ENCODE measurements at places on chromosomes 12 and 14.

DNA sequence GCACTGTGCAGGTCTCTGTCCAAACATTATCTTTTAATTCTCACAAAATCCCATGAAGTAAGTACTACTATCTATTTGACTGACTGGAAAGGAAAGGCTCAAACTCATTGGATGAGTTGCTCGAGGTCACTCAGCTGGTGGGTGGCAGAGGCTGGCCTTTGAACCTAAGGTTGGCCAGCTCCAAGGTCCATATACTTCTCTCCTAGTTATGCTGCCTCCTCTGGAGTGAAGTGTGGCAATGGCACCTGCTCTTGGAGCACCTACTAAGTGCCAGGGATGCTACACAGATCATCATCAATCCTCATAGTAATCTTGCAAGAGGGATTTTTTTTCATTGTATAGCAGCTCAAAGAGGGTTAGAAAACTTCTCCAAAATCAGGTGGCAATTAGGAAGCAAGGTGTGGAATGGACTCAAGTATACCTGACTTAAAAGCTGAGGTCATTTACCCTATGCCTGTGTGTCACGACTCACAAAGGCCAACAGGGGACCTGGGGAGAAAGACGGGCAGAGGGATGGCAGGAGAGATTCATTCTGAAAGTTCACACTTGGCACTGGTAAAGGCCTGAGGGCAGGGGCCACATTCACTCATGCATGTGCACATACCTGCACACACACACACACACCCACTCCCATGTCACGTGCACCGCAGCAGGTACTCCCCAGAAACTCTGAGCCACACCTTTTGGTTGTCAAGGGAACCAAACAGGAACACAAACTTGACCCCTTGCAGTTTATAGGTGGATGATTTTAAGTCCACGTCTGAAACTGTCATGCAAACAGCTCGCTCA lies 146.4 kb downstream of the FOXN3 start:
- DNase-seq = no peak

DNA sequence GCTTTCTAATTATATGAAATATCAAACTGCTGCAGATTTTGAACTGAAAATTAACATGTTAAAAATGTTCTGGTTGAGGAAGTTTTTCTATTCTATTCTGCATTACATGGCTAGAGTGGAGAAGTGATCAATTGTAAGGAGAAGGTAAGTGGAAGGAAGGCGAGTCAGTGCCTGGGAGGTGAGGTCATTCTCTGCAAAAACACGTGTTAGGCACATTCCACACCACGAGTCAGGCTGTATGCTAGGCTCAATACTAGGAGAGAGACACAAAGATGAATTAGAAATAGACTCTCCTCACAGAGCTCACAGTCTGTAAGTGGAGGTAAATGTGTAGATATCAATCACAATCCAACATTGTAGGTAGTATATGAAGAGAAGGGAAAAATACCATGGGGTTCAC lies 194.1 kb downstream of the NOVA1 start:
- DNase-seq = no peak

DNA sequence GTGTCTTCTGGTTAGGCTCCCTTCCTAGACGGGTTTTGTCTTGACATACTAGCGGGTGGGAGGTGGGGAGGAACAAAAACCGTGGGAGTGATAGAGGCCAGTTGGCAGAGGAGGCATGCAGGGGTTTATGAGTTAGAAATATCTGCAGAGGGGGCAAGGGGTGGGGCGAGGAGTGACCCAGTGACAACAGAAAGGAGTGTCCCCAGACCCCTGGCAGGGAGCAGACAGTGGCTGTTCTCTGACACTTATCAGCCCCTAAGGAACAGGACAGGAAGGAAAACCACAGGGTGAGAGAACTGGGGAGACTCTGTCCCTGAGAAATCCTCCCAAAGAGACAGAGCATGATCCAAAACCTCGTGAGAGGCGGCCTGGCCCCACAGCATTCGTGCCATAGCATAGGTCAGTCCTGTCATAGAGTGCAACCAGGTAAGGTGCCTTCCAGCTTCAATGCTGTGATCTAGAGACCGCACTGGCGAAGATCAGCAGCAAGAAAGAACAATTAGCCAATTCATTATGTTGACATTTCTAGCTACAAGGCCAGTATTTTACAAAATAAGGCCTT lies 141.4 kb downstream of the CRADD start:
- no peak for DNase-seq

GRCh38 chr12:12357719-12358461 lies 1.0 kb downstream of the BORCS5 start:
- peak; percentile 21 for DNase-seq

GRCh38 chr12:50580436-50580835 lies 75.7 kb downstream of the DIP2B start:
- DNase-seq = no peak

DNA sequence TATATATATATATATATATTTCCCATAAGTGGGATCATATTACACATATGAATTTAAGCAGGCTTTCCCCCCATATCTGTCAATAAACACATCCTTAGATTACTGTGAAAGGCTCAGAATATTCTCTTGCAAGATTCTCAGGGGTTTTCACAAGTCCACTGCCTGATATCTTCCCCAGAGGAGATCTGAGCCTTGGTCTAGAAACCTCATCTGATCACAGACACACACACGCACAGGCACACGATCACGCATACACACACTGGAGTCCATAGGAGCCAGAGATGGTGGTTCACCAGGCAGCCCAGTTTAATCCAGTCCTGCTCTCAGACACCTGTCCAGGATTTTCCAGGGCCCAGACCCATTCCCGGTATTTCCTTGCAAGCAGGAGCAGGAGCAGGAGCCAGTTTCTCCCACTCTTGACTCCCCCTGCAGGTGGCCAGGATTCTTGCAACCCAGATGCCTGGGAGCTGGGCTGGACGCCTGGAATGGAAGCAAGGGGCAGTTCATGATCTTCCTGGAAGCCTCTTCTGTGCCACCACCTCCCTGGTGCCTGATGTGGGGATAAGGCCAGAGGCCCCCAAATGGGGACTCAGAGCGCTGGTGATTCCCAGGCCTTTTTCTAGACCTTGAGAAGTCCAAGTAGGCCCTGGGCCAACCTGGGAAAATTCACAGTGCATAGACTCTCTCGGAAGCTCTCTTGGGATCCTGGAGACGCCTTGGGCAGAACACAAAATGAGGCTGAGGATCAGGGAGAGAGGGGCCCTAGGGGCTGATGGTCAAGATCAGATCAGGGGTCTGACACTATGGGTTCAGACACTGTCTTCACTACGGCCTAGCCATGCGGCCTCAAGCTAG lies 16.5 kb upstream of the KRT78 start:
- peak; percentile 26 for DNase-seq

- DNase-seq = no peak
These were observed 97.9 kb upstream of the ATF1 start for GRCh38 chr12:50666023-50666422.

DNA sequence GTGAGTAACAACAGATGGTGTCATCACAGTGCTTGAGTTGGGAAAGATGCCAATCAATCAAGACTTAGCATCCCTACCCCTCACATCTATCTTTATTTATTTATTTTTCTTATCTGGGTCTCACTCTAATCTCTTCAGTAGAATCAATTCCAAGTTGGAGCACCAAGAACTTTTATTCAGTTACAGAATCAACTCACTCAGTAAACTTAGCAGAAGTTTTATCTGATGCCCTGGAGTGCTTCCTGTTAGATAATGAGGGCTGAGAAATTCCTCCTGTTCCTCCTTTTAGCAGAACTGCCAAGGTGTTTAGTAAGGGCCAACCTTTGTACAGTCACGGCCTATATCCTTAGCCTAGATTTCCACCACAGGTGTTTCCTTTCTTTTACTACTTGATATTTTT lies 11.3 kb upstream of the SLC5A8 start:
- no peak for DNase-seq

DNA sequence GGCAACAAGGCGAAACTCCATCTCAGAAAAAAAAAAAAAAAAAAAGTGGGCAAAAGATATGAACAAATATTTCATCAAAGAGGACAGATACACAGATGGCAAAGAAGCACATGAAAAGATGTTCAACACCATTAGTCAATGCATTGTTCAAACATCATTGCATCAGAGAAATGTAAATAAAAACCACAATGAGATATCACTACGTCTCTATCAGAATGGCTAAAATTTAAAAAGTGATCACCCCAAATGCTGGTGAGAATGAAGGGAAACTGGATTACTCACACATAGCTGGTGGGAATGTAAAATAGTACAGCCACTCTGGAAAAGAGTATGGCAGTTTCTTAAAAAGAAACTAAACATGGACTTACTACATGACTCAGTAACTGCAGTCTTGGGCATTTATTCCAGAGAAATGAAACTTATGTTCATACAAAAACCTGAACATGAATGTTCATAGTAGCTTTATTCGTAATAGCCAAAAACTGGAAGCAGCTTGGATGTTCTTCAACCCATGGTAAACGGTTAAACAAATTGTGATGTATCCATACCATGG lies 3.6 kb downstream of the L2HGDH start:
- no peak for DNase-seq

- DNase-seq = no peak
These were observed 158.0 kb downstream of the EPS8 start for GRCh38 chr12:15631007-15631715.

- peak; percentile 24 for DNase-seq
These were observed 97.5 kb downstream of the CRACR2A start for GRCh38 chr12:3655328-3655900.

GRCh38 chr14:103074729-103075367 lies 9.2 kb upstream of the LBHD2 start:
- DNase-seq = peak; percentile 18

DNA sequence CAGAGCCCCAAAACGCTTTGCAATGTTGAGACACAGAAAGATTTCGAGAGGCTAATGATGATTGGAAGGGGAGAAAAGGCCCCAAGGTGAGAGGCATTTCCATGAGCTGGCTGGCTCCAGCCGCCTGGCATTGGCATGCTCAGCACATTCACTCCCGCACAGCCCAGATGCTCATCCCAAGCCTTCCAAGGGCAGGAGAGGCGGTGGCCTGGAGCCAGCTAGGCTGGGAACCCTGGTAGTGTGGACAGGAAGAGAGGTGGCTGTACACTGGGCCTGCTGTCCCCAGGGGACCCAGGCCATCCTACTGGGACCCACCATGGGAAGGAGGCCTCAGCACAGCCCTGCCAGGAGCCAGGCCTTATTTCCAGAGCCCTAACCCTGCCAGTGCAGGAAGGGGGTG lies 72.2 kb downstream of the SPTB start:
- DNase-seq = no peak

DNA sequence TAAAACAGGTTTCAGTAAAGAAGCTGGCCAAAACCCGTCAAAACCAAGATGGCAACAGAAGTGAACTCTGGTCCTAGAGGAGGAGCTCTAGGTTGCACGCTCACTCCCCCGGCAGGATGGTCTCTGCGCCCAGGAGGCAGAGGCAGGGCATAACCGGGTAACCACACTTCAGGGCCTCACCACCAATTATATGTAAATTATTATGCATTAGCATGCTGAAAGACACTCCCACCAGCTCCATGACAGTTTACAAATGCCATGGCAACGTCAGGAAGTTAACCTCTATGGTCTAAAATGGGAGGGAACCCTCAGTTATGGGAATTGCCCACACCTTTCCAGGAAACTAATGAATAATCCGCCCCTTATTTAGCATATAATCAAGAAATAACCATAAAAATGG lies 20.1 kb upstream of the SLC6A12 start:
- no peak for DNase-seq

- no peak for DNase-seq
These were observed 36.7 kb upstream of the GNG2 start for GRCh38 chr14:51823706-51824105.

DNA sequence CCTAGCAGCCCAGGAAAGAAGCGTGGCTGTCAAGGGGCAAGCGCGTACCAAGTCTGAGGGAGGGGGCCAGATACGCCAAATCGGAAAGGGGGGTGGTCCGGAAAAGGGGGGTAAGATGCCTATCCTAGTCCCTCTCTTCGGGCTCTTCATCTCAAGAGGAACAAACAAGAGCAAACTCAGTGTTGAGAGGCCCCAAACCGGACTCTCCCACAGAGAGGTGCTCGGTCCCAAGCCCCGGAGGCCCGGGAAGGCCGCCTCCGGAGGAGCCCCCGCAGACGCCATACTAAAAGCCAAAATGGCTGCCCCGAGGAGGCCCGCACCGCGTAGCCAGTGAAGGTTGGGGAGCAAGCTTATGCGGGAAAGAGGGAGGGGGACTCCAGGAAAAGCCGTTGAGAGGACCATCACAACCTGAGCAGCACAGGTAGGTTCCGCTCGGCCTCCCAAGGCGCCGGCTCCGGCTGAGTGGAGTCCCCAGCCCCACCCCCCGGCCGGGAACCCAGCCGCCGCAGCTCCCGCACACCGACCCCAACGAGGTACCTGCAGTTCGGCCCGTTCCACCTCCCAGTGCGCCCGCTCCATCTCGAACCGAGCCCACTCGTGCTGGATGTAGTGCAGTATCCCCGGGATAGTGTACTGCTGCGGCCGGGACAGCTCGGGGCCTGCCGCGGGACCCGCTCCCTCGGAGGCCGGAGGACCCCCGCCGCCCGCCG lies at the start of gene AP4S1:
AP4S1 (plus strand) TSS at position 283 of the 710 bp plus-strand sequence. CDS start 40,548 bp downstream, outside the sequence.
- peak; percentile 51 for DNase-seq

GRCh38 chr14:97319691-97320090 lies 522.5 kb downstream of the VRK1 start:
- no peak for DNase-seq

DNA sequence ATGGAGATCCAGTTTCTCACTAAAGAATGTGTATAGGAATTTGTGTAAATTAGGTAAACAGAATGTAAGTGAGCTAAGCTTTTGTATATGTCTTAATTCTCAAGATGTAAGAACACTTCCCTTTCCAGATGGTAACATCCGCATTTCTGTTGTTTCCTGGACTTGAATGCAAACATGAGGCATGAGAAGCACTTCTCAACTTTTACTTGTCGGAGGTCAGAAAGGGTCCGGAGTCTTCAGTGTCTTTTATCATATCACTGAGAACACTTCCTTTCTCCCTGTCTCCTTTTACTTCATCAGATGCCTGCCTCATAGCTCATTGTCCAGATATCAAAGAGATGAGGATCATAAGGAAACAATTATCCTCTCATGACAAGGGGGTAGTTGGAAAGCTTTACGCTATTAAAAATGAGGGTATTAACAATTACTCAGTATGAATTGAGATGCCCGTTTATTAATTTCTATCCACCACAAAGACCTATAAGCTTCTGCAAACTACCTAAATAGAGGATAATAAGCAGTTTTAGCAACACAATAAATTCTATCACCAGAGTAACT lies 214.1 kb upstream of the FLRT2 start:
- DNase-seq = no peak

All from CD4-positive, alpha-beta T cell treated with Interleukin-17A for 4 hours (primary cell).